ENCODE measurements at places on chromosomes 12 and 14. TPM values are rescaled to one million over a fixed set of nuclear protein-coding genes. Genes with fewer than 3 reads are reported as not detected.

GRCh38 chr12:132402831-132403416, 73.5 kb upstream of the GALNT9 start:
- no peak for DNase-seq

DNA sequence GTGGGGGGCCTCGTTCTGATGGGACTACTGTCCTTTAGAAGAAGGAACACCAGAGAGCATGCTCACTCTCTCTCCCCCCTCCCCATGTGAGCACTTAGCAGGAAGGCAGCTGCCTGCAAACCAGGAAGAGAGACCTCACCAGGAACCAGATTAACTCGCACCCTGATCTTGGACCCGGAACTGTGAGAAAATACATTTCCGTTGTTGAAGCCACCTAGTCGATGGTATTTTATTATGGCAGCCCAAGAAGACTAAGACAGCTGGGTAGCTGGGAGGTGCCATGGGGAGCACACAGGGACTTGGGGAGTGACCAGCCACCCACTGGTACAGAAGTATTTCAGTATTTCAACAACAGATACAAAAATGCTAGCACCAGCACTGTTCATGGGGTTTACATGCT, 59.0 kb downstream of the VCPKMT start:
- no peak for DNase-seq

DNA sequence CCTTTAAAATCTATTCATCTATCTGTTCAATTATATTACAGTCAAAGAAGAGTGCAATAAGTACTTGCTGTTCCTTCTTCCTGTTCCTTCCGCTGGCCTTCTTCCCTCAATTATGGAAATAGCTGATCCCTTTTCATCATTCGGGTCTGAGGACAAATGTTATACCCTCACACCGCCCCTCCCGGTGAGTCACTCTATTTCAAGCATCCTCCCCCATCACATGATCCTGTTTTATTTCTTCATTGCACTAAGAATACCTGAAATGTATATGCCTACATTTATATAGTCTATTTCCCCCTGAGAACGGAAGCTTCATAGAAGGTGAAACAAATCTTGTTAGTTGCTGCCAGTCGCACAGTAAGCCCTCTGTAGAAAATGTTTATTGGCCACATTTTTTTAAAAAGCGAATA, 2.5 kb downstream of the SLC38A1 start:
- no peak for DNase-seq

GRCh38 chr14:25017562-25017961, 32.4 kb downstream of the STXBP6 start:
- no peak for DNase-seq

- DNase-seq, result no peak
These were observed 6.1 kb downstream of the IFI27L2 start for GRCh38 chr14:94123296-94123695.

GRCh38 chr14:61196792-61197191, 84.3 kb downstream of the TMEM30B start:
- no peak for DNase-seq

DNA sequence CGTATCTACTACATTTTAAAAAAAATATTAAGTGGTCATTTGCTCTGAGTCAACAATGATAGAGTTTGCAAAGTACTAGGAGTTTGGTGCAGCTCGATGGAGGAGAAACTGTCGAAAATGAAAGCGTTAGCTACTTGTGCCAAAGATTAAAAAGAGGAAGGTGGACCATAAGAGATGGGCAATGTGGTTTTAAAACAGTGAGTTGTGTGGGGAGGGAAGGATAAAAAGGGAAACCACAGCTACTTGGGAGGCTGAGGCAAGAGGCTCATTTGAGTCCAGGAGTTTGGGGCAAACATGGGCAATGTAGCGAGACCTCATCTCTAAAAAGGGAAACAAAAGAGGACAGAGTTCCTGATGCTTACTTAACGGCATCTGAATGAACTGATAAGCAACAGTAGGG, 18.2 kb upstream of the STRAP start:
- DNase-seq, result no peak

DNA sequence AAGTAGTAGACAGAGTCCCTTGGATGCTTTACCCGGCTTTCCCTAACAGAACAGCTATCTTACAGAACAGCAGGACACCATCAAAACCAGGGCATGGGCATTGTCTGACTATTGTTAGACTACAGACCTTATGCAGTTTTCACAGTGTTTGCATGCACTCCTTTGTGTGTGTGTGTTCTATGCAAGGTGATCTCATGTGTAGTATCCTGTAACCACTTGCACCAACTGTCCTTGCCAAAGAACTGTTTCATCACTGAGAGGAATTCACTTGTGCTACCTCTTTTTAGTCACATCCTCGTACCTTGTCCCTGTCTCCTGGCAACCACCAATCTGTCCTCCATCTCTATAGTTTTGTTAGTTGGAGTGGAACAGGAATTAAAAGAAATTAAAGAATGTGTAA, 183.6 kb upstream of the PZP start:
- DNase-seq, result no peak

DNA sequence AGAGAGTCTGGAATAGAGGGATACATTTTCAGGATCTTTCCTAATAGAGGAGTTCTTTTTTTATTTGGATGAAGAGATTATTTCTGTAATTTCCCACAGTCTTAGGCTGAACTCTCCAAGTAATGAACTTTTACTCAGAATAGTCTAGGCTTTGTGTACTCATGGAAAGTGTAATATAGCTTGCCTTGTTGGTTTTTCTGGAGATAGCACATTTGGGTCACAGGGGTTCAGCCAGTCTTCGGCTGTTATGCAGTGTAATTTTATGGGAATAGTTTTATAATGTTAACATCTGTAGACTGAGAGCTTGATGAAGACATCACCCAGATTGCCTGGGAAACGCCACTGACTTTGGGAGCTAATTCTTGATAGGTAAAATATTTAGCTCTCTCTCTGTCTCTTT, 450.8 kb downstream of the RAD51B start:
- DNase-seq, result no peak

GRCh38 chr14:74238974-74239847, at the start of gene VSX2:
VSX2 (plus strand) TSS chr14:74239449; CDS start chr14:74239562, 113 bp downstream.
- no peak for DNase-seq

GRCh38 chr12:41992022-41992421, 152.7 kb downstream of the GXYLT1 start:
- DNase-seq, result no peak

GRCh38 chr14:77195766-77196165, 14.2 kb downstream of the TMEM63C start:
- no peak for DNase-seq

GRCh38 chr12:119182701-119183493, 4.2 kb downstream of the HSPB8 start:
- DNase-seq, result no peak

GRCh38 chr12:97017213-97017612, 110.2 kb downstream of the NEDD1 start:
- no peak for DNase-seq

GRCh38 chr12:54280468-54281260, at the start of gene HNRNPA1:
HNRNPA1 (plus strand) TSS chr12:54280726; CDS start chr12:54280808, 82 bp downstream.
- DNase-seq, result peak; percentile 94

GRCh38 chr12:14473707-14474287, 93.9 kb downstream of the PLBD1 start:
- no peak for DNase-seq

DNA sequence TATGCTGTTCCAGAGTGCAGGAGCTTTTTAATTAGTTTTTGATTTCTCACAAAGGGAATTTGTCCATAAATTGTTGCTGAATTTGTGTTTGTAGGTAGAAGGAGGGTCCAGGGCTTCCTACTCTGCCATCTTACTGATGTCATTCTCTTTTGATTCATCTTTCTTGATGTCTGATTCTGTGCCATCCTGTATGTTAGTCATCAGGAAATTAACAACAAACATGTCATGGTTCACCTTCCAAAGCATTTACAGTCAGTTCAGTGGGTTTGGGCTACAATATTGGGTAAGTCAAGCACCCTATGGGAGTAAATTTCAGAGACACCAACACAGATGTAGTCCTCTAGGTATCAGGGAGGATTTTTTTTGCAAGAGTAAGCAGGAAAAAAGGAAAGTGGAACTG, 135.2 kb upstream of the SLC38A2 start:
- DNase-seq, result no peak

GRCh38 chr12:68037616-68038255, 48.5 kb downstream of the IFNG-AS1 start:
- no peak for DNase-seq

- DNase-seq, result no peak
These were observed 8.4 kb upstream of the TC2N start for GRCh38 chr14:91875525-91876286.

- DNase-seq, result no peak
These were observed 5.5 kb downstream of the AJUBA start for GRCh38 chr14:22976620-22977433.

GRCh38 chr12:9617124-9617523, 9.4 kb upstream of the KLRB1 start:
- no peak for DNase-seq

GRCh38 chr14:96121660-96122395, 82.7 kb downstream of the C14orf132 start:
- no peak for DNase-seq

- DNase-seq, result no peak
These were observed 22.4 kb upstream of the ANKLE2 start for GRCh38 chr12:132783917-132784531.

DNA sequence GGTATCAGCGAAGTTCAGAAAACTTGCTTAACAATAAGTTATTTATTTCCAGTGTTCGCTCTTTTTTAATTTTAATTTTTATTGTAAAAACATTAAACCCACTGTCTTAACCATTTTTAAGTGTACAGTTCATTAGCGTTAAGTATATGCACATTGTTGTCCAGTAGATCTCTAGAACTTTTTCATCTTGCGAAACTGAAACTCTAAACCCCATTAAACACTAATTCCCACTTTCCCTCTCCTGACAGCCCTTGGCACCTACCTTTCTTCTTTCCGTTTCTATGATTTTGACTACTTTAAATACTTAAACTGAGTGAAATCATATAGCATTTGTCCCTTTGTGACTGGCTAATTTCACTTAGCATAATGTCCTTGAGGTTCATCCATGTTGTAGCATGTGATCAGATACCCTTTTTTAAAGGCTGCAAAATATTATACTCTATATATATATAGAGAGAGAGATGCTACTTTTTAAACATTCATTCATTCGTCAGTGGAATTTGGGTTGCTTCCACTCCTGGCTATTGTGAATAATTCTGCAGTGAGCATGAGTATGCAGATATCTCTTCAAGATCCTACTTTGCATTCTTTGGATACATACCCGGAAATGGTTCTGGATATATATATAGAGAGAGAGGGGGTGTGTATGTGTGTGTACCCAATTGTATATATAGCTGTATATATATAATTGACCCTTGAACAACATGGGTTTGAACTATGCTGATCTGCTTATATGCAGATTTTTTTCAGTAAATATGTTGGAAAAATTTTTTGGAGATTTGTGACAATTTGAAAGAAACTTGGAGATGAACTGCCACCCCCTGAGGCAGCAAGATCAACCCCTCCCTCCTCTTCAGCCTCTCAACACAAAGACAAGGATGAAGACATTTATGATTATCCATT, 74.7 kb upstream of the EVL start:
- DNase-seq, result no peak

DNA sequence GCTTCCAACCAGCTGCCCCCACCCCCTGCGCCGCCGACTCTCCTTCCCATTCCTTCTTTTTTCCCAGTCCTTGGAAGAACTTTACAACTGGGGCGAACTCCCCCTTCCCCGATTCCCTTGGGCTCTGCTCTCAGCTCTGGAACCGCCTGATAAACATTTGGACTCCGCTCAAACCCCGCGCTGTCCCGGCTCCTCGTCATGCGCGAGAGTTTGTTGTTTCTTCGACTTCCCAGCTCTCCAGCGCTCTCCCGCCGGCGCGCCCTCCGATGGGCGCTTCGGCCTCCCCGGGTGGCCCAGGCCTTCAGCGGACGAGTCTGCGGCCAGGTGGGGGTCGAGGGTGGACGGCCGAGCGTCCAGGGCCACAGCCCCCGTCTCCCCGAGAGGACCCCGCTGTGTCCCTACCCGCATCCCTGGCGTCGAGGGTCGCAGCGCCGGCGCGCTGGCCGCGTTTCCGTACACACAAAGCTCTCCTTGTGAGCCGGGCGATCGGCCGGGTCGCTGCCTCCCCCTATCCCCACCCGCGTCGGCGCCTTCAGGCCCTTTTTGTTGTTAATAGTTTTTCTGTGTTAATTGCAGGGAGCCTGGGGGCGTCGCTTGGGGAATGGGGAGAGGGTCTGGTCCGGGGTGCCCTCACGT, 847 bp downstream of the MMP14 start:
- DNase-seq, result peak; percentile 66

DNA sequence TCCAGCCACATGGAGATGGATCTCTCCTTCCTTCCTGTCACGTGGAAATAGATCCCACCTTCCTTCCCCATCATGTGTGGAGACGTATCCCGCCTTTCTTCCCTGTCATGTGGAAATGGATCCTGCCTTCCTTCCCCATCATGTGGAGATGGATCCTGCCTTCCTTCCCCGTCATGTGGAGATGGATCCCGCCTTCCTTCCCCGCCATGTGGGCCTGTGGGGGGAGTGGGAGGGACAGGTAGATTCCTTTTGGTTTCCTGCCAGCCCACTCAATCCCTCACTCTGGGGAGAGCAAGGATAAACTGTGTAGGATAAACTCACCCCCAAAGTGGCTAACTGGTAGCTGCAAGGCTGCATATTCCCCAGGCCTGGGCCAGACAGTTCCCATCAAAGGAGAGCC, 31.7 kb upstream of the TDRD9 start:
- DNase-seq, result no peak

DNA sequence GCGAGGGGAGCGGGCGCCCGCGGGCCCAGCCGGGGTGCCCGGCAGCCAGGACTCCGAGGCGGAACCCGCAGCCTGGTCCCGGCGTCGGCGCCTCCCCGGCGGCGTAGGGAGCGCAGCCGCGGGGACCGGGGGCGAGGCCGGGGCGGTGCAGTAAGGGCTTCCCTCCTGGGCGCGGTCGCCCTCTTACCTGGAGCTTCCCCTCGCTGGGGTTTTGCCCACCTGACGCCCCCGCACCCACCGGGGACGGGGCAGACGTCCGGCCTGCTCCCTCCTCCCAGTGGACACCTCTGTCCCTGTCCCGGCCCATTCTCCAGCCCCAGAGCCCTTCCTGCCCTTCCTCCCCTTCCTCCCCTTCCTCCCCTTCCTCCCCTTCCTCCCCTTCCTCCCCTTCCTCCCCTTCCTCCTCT, 413 bp upstream of the TUBA1C start:
- no peak for DNase-seq

DNA sequence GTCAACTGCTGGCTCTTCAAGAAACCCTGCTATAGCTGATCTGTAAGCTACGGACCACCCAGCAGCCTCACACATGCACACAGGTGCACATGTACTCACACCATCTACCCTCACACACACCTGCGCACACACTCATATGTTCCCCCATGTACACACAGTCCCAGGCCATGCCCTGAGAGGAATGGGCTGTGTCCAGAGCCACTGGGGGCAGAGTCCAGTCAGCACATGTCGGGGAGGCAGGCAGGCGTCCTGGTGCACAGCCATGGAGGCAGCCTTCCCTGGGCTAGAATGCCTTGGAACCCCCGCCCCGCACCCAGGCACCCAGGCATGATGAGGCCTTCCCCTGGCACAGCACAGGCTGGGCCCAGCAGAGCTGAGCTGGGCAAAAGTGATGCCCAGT, 58.3 kb upstream of the DLK1 start:
- no peak for DNase-seq

Gene GYS2
- not detected for total RNA-seq

Gene RPS6KL1
- 3.0 TPM for total RNA-seq

Gene ALG10B
- 11.6 TPM for total RNA-seq

Gene NDRG2
- 111 TPM for total RNA-seq

Gene OR6C65
- not detected for total RNA-seq

Gene BEGAIN
- total RNA-seq, result not detected

Gene MUCL1
- total RNA-seq, result not detected
